Fibroblast of skin of scalp (primary cell): ENCODE measurements at places on chromosomes 6 and 20.

DNA sequence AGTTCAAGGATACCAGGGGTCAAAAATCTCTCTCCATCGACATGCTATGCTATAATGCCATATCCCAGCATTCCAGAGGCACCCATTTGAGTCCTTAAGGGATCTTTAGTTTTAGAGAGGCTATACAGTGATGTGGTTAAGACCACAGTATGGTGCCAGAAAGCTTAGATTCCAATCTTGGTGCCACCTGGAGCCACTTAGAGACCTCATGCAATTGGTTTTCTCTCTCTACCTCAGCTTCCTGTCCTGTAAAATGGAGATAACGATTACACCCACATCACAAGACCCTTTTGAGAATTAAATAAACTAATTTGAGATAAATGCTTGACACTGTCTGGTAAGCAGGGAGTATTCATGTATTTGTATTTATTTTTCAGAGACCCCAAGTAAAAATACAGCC lies 39.0 kb downstream of the PLAGL1 start:
- peak; percentile 4 for DNase-seq

GRCh38 chr6:73832313-73832712 lies 136.3 kb downstream of the CD109 start:
- DNase-seq = peak; percentile 22

DNA sequence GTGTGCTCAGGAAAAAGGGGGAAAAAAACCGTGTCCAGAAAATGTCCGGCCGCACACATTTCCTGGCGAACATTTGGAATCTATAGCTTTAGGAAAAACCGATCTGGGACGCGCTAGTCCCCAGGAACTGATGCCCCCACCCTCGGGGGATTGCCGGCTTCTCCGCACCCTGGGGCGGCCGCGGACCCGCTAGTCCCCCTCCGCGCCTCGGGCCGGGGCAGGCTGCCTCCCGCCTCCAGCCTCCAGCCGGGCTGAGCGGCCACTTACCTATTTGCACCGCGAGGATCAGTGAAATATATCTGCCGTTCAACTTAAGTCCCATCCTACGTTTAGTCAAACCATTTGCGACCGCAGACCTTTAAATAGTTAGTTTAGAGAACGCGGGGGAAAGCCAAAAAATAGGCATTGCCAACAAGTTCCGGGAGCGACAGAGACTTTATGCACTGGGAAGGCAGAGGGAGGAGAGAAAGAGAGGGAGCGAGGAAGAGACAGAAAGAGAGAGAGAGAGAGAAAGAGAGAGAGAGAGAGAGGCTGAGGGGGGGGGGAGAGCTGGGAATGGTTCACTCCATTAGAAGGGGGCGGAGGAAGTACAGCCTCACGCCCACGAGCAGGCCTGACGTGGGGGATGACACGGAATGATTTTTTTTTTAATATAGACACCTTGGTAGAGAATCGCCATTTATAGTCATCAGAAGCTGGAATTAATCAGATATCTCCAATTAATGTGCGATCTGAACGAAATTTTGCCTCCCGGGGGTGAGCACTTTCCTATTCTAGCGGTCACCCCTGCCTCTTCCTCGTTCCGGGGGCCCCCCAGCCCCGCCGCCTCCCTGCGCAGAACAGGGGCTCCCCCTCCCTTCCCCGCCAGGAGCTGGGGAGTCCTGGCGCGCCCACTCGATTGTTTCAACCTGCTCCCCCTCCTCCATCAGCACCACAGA lies at the start of gene NRN1:
NRN1 (minus strand) TSS at position 498 of the 938 bp plus-strand sequence; CDS start at position 322, 176 bp downstream.
- DNase-seq = peak; percentile 82

DNA sequence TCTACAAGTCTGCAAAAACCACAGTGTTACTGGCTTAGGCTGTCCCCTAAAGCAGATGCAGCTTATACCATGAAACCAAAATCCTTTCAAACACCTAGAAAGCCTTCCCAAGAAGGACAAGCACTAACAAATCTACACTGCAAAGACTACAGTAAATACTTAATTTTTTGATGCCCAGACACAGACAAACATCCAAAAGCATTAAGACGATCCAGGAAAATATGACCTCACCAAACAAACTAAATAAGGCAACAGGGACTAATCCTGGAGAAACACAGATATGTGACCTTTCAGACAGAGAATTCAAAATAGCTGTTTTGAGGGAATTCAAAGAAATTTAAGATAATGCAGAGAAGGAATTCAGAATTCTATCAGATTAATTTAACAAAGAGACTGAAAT lies 423.5 kb downstream of the COL12A1 start:
- no peak for DNase-seq

- no peak for DNase-seq
These were observed 24.2 kb downstream of the PRDM1 start for GRCh38 chr6:106110164-106110826.

DNA sequence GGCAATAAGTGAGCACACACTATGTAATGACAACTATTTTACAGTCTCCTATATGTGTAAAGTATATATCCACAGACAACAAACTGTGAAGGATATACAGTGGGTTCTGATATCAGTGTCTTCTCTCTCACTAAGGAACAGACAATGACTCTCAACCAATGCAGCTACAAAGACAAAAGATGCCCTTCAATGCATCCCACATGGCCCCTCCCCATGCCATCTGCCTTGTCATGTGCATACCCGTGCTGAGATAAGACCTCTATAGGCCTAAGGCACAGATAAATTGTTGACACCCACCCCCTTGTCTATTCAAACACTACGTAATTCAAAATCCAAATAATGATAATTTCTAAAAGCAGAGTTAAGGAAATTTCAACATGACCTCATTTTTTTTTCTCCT lies 1123.5 kb upstream of the MAP3K7 start:
- DNase-seq = no peak

GRCh38 chr20:32357375-32357868 lies 709 bp upstream of the ASXL1 start:
- DNase-seq = no peak

DNA sequence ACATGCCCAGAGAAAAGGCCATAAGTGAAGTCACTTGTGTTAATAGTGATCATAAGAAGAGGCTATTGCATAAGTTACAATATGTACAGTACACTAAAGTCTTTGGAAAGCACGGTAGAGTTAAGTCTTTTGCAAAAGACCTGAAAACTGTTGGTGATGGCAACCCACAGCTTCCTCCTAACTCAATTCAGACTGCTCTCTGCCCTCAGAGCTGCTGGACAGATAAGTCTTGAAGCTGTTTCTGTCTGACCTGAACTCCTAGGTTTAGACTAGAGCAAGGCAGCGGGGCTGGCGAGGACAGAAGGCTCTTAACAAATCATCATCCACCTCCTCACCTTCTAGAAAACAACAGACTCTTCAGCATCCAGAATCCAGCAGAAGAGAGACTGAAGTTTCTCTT lies 125.4 kb downstream of the CD24 start:
- DNase-seq = no peak

DNA sequence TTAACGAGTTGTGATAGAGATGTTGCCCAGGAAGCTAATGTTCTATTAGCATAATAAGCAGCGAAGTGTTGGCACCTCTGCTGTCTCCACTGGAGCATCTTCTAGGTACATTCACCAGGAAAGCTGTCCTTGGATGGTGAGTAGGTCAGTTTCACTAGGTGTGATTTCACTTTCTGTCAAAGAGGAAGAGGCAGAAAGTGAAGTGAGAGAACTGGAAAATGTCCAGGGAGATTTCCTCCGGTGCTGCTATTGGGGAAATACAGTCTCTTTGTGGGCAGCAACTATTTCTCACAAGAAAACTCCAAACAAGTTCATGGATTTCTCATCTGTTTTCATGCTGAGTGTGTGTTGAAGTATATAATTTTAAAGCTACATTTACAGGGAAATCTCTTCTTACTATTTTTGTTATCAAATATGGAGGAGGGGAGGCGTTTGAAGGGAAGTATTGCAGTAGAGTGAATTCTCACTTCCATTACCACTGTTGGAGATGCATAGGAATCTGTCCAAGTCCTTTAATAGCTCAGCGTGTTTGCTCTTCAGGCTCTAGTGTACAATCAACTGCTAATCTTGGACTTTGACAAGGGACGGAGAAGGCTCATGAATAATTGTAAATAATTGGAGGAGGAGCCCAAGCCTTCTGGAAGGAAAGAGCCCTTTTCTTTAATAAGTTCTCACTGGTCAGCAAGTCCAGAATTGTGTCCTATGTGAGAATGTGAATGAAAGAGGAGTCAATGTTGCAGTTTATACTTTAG lies 16.1 kb upstream of the TSBP1 start:
- DNase-seq = no peak

- DNase-seq = no peak
These were observed 79.4 kb downstream of the HMGCLL1 start for GRCh38 chr6:55499591-55499990.

DNA sequence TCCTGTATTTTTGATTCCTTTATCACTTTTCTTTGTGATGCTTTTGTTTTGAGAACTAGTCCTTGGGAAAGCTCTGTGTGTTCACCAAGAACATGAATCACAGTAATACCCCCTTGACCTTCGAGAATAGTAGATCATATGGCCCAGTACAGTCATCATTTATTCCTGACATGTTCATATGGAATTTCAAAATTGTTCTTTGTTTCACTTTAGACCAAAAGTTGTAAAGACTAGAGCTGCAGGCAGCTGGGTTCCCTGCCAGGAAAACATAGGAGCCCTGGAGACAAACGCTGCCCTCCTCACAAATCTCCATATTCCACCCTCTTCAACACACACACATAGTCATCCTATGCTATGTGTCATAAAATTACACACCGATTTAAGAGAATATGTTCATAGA lies 621.2 kb upstream of the EYS start:
- peak; percentile 25 for DNase-seq

DNA sequence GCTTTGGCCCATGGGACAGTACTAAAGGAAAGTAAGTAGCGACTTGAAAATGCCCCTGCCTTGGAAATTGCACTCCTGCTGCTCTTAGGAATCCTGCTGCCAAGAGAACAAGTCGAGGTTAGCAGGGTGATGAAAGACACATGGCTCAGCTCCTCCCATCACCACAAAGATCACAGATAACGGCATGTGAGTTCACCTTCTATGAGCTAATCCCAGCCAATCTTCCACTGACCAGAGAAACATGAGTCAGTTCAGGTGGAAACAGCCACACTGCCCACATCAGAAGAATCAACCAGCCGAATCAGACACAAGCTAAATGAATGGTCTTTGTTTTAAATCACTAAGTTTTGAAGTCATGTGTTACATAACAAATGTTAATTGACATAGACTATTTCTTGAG lies 106.3 kb downstream of the PRKN start:
- DNase-seq = peak; percentile 8

DNA sequence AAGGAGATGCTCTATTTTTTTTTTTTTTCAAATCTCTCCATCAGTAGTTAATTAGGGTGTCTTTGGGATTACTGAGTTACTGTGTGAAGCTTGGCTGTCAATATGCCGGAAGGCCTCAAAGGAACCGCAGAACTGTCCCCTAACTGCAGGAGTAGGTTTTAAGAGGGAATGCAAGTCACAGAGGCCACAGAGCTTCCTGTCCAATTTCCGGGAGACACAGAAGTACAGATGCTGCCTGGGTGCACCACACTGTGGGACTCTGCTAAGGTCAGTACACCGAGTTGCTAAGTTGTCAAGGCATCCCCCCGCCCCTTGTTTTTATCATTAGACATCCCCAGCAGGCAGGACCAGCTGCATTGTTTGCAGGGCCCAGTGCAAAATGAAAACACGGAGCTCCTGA lies 120.2 kb upstream of the RAB32 start:
- no peak for DNase-seq

DNA sequence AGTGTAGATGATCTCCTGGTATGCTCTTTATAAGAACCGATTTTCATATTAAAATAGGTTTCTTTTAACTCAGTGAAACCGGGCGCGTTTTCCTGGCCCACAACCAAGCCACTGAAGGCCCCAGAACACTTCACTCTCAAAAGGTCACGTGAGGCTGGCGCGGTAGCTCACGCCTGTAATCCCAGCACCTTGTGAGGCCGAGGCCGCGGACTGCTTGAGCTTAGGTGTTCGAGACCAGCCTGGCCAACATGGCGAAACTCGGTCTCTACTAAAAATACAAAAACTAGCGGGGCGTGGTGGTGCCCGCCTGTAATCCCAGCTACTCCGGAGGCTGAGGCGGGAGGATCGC lies 402 bp upstream of the TAF8 start:
- no peak for DNase-seq

DNA sequence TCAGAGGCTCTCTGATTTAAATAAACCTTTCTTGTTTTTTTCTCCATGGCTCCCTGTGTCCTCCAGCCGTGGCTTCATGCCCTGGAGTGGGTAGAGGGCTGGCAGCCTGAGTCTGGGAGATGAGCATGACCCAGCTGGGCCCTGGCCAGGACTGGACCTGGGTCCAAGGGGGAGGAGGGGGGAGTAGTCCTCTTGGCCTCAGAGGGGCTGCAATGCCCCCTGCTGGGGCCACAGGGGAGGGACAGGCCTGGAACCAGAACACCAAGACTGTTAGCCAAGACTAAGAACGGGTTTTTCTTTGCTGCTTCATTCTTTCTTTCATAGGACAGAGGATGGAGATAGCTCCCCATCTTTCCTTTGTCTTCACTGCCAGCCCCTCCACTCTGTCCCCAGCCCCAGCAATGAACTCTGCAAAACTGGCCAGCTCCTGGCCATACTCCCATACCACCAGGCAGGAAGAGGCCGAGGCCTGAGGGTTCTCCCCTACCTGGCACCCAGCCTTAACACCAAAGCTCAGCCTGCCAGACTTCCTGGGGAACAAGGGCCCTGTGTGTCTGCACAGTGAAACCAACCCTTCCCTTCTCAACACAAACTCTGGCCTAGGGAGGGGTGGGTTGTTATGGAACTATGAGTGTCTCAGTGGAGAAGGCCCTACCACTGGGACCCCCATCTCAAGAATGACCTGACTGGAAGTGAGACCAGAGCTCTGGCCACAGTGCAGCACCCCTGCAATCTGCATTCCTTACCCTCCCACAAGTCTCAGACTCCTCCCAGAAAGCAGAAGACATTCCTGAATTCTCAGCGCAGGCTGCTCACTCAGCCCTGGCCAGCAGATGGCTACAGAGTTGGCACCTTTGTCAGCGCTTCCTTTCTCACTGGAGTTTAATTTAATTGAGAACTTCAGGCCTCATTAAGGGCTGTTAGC lies 11.0 kb downstream of the SLC29A1 start:
- DNase-seq = peak; percentile 78

GRCh38 chr6:164286011-164286410 lies 871.5 kb downstream of the QKI start:
- DNase-seq = peak; percentile 42

GRCh38 chr20:64179805-64180204 lies 15.6 kb downstream of the MYT1 start:
- DNase-seq = no peak
